ENCODE measurements at places on chromosomes 4 and X.

DNA sequence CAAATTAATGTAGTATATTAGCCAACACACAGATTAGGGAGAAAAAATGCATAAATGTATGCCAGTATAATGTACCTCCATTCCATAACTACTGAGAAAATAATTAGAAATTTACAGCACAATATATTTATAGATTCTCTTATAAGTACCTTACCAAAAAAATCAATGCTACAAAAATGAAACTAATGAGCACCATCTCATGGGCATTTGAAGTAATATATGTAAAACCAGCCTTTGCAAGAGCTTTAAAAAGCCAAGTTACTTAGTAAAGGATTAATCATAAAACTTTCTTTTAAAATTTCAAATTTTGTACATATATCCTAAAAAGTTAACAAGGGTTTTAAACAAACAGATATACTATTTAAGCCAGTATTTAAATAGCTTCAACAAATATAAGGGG is 43.2 kb downstream of the LRBA start:
- no peak for DNase-seq

- no peak for DNase-seq
Observed at GRCh38 chr4:80216100-80216761, 18.9 kb downstream of the PRDM8 start.

DNA sequence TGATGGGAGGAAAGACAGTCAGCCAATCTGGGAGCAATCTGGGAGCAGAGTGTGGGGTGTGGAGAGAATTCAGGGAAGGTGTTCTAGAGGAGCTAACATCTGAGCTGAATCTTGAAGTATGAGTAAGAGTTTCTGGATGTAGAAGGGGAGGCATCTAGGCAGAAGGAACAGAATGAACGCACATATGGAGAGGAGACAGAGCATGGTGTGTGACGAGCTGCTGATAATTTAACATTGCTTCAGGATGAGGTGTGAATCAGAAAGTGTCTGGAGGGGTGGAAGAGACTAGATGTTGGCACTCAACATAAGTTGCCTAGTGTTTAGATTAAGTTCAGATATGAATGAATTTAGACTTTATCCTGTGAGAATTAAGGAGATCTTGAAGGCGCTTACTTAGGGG is 58.9 kb downstream of the CPE start:
- no peak for DNase-seq

DNA sequence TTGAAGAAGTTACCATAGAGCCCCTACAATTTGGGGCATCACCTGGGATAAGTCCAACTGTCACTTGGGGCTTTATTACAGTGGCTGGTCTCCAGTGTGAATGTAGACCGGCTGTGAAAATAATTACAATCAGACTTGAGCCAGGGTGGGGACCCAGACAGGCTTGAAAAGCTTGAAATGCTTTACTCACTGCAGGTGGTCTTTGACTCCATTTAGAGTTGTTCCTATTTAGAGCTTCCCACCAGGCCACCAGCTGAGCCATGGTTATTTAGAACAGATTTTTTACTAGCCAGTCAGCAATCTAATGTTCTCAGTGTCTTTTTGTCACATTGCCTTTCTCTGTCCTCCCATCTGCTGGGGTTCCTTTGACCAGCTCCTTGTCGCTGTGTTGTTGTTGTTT is 5.7 kb downstream of the ARHGAP10 start:
- DNase-seq = no peak

DNA sequence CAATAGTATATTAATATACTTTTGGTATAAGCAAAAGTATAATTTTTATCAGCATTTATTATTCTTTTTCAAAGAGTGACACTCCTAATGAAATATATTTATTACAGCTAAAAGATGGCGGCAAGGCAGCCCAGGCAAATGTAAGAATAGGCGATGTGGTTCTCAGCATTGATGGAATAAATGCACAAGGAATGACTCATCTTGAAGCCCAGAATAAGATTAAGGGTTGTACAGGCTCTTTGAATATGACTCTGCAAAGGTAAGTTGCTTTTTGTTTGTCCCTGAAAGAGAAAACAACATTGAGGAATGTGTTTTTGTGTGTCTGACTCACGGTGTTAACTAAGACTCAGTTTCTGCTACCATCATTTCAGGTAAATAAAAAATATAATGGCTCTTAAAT is 71.9 kb downstream of the PDLIM5 start:
- DNase-seq = no peak

DNA sequence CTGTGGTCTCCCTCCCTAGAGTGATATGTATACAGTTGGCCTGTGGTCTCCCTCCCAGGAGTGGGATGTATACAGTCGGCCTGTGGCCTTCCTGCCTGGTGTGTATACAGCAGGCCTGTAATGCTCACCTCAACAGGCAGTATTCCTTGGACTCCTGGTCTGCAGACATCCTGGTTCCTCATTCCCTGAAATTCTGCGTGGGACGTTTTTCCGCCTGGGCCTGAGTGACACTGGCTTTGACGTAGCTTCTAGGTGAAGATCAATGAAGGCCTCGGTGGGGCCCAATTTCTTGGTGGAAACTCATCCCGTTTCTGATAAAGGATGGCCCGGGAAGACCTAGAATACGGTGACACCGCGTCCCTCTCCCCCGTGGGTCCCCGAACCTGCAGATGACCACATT is 98.7 kb upstream of the PPP2R3B start:
- DNase-seq = no peak

DNA sequence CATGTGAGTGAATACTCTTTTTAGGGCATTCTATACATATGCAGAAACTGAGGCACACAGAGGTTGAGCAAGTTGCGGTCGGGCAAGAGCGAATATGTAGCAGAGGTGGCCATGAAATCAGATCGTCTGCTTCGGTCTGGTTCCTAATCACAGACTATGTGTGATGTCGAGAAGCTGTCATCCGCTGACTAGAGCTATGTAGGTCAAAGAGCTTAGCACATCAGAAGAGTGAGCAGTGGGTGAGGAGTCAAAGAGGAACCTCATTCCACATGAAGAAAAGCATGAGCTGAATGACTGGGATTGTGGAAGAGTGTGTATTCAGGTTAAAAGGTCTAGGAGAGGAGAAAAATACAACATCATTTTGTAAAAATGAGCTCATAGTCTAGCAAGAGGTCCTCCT is 19.0 kb downstream of the GAB3 start:
- DNase-seq = no peak

- DNase-seq = no peak
Observed at GRCh38 chr4:181870326-181870725, 372.9 kb upstream of the TENM3 start.

DNA sequence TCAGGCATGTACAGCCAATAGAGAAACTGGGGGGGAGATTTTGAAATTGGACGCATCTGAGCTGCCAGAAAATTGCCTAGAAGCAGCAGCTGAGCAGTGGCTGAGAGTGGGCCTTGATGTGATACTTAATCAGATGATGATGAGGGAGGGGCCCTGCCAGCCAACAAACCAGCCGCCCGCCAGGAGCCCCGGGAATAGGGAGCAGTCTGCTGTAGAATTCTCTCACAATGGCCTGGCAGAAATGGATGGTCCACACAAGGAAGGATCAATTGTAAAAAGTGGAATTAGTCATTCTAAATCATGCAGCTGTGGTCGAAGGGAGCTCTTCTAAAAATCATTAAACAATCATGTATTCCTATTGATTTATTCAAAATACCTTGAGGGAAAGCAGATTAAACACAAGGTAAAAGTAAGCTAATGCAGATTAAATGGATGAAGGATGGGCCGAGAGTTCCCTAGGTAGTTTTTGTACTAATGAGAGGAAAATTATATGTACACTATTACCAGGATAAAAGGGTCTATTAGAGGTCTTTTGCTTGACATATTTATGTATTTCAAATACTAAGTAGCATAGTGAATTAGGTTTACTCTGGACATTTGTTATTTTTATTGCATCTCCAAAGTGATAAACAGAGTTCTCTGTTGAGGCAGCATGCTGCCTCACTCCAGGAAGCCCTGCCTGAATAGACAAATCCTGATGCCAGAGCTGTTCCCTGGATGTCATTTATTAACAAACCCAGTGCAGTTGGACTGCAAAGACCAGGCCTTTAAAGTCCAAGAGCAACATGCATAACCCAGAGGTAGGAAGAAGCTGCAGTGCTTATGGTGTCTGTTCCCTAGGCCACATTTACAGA is 91.3 kb downstream of the NKX6-1 start:
- DNase-seq = no peak

- no peak for DNase-seq
Observed at GRCh38 chrX:70494441-70494840, 49.8 kb downstream of the DLG3 start.

GRCh38 chr4:108693819-108694218 is 43.4 kb downstream of the OSTC start:
- no peak for DNase-seq

- DNase-seq = no peak
Observed at GRCh38 chrX:47605024-47605423, 14.6 kb downstream of the SYN1 start.

DNA sequence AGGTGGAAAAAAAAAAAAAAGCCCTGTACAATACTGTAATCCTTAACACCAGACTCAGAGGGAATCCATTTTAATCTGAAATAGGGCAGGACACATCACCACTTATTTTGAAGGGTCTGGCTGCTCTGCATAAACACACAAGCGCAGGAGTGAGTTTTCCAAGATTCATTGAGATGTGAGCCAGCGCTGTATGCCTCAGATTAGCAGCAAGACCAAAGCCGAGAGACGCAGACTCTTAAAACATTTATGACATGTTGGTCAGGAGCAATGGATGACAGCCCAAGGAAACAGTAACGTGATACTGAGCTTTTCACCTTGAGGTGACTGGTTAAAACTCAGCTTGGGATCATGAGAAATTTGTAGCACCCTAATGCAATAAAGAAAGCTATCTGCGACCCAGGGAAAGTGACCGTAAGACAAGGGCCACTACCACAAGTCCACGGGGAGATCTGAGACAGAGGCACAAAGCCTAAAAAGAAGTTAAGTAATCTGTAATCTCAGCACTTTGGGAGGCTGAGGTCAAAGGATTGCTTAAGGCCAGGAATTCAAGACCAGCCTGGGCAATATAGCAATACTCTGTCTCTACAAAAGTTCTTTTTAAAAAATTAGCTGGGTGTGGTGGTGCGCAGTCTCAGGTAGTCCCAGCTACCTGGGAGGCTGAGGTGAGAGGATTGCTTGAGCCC is 210.6 kb downstream of the COL25A1 start:
- DNase-seq = no peak

GRCh38 chr4:3775576-3775975 is 9.4 kb downstream of the ADRA2C start:
- DNase-seq = no peak

DNA sequence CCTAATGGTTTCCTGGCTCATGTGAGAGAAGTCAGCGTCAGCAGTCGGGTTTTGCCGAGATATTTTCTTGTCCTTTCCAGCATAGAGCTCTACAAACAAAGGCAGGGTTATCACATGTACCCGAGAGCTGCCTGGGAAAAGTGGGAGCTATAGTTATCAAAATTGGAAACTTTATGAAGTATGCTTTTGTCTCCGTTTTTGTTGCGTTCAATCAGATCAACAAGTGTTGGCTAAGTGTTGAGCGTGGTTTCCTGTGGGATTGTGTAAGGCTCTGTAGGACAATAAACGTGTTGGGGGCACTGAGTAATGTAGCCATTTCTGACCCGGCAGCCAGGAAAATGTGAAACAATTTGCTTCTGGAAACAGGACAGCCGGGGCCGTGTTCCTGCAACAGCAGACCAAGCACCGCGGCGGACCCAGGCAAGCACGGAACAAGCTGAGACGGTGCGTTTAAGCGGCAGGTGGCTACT is at the start of gene BMX:
BMX (plus strand) TSS at position 311 of the 470 bp plus-strand sequence. CDS start 7,547 bp downstream, outside the sequence.
- no peak for DNase-seq

DNA sequence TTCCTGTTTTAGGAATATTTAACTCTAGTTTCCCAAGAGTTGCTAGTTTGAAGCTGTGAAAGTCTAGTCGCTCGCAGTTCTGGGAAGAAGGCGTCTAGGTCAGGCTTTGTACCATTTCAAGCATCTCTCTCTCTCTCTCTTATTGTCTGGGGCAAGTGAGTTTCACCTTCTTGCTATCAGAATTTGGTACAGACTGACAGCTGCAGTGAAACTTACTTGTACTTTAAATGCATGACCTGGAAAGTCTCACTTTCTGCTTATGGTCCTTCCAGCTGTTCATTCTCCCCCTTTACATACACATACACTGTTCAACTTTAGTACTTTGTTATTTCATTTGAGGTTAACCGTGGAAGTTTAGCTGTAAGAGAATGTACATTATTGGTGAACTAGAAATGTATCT is 4.4 kb downstream of the FRMPD4 start:
- no peak for DNase-seq

DNA sequence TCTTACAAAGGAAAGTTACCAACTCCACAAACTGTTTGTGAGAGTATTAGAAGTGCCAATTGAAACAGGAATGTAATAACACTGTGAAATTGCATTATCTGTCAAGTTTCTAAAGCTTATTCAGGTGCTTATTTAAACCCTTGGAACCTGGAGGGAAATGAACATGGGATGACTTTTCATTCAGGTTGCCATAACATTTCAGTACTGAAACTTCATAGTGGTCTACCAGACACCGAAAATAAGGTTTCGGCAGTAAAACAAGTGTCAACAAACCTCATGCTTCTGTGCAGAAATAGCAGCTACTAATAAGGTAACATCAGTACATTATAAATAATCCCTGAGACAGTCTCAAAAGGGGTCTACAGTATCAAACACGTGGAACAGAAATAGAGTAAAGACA is 890.7 kb upstream of the INTU start:
- no peak for DNase-seq

- DNase-seq = no peak
Observed at GRCh38 chr4:82561786-82562563, at the start of gene TMEM150C. TSS of gene TMEM150C (minus strand) at chr4:82561988. CDS start at chr4:82504657, 57,331 bp downstream.

GRCh38 chr4:17132226-17132625 is 233.8 kb upstream of the LDB2 start:
- DNase-seq = no peak

DNA sequence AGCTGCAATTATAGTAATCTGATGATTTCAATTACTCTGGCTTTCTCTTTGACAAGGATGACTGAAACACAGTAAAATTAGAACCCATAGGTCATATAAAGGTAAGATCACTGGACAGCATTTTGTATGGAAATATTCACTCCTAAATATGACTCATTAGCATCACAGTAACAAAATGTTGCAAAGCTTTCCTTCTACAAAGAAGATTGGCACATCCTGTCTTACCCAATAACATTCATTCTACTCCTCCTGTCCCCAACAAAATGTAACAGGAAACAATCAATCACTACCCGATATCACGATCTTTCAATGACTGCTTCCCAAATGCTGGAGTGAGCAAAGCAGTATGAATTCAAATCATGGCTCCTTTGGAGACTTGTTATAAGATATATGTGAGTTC is 95.3 kb downstream of the FANCB start:
- DNase-seq = no peak

- DNase-seq = no peak
Observed at GRCh38 chr4:26854701-26855100, 5.9 kb upstream of the STIM2 start.

DNA sequence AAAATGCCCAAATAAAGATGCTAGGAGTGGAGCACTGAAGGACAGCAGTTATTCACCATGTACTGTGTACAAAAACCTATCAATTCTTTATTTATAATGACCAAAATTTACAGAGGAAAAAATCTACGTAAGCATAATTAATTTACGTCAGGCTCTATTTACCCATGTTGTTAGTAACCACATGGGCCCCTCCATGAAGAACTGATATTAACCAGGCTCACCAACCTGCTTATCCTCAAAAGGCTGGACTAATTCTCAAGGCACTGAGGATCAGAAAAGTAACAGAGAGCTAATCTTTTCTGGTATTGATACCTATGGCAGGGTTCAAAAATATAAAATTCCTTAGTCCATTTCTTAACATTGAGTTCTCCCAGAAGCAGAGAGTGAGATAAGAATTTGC is 140.0 kb downstream of the ARHGAP6 start:
- DNase-seq = no peak
